ENCODE measurements at places on chromosomes 4 and X.

- DNase-seq, result no peak
Measured at GRCh38 chrX:117972711-117973109, 143.9 kb downstream of the KLHL13 start.

- no peak for DNase-seq
Measured at GRCh38 chr4:101756181-101756580, 34.3 kb upstream of the BANK1 start.

- no peak for DNase-seq
Measured at GRCh38 chr4:174292473-174292872, 8.8 kb downstream of the CEP44 start.

DNA sequence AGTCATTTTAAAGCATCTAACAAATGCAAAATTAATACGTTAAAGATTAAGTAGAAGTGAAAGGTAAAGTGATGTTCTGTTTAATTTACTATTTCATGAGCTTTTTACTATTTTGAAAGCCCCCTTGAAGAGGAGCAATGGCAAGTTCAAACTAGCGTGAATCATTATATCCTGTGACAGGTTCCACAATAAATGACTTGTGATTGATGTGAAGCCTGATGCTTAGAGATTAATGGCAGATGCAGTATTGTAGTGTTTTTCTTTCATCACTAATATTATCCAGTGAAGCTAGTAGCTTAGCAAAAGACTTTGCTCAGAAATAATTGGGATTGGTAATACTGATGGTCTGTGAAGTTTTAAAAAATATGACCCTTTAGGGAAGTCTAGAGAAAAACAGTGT lies 57.3 kb downstream of the STOX2 start:
- no peak for DNase-seq

GRCh38 chr4:172818901-172819300 lies 349.7 kb upstream of the GALNT7 start:
- no peak for DNase-seq

- no peak for DNase-seq
Measured at GRCh38 chr4:41506130-41506529, 31.8 kb upstream of the LIMCH1 start.

GRCh38 chr4:102778720-102779119 lies 18.0 kb upstream of the MANBA start:
- no peak for DNase-seq

DNA sequence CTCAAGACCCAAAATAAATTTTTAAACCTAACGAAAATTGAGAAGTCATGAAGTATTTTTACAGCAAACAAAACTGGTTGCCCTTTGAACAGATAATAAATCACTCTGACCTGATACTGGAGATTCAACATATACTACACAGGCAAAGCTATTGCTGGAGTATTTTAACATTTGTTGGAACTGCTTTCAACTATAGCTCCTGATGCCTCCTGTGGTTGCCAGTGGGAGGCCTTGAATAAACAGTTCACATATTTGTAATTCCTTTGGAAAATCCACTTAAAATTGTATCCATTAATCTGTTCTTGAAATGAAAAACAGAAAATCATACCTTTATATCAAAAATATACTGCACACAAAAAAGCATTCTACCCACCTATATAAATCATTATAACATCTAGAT lies 605.1 kb downstream of the KCTD8 start:
- DNase-seq, result no peak

GRCh38 chr4:70945452-70946055 lies 43.4 kb downstream of the MOB1B start:
- DNase-seq, result no peak

DNA sequence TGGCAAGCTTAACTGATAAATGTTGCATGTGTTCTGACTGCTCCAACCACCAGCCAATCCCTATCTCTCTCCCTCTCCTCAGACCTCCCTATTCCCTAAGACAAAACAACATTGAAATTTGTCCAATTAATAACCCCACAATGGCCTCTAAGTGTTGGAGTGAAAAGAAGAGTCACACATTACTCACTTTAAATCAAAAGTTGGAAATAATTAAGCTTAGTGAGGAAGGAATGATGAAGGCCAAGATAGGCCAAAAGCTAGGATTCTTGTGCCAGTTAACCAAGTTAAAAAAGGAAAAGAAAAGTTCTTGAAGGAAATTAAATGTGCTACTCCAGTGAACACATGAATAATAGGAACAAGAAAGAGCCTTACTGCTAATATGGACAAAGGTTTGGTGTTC lies 55.6 kb downstream of the FBXW7 start:
- no peak for DNase-seq

DNA sequence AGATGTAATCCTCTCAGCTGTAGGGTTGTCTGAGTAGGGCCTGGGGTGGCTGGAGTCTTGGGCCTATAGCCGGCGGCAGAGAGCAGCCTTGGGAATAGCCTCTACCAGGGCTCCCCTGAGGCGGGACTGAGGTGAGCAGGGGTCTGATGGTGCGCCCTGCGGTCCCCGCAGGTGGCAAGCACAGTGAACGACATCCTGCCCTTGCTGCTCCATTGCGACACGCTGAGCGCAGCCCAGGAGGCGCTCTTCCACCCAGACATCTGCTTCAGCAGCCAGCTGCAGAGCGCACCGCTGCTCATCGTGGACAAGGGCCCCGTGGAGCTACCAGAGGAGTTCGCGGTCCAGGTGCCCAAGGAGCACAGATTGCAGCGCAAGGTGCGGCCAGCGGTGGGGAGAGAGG lies 317.0 kb downstream of the ADGRL3 start:
- no peak for DNase-seq
